Neural progenitor cell (in vitro differentiated cells): ENCODE measurements at places on chromosomes 1 and 21. TPM values are rescaled to one million over a fixed set of nuclear protein-coding genes. Genes with fewer than 3 reads are reported as not detected.

GRCh38 chr1:11362547-11363021, 89.6 kb downstream of the UBIAD1 start:
- H3K4me3 ChIP-seq, result no peak overlapping the region
- no peak overlapping the region for H3K27ac ChIP-seq
- no peaks in the 10 kb centered on the region for H3K36me3 ChIP-seq

GRCh38 chr21:31161157-31161556, 122.9 kb upstream of the KRTAP19-8 start:
- H3K27ac ChIP-seq, result no peak overlapping the region
- peak; percentile 63 for DNase-seq
- no peaks in the 10 kb centered on the region for H3K27me3 ChIP-seq
- H3K4me3 ChIP-seq, result peak overlapping the region; percentile 28

DNA sequence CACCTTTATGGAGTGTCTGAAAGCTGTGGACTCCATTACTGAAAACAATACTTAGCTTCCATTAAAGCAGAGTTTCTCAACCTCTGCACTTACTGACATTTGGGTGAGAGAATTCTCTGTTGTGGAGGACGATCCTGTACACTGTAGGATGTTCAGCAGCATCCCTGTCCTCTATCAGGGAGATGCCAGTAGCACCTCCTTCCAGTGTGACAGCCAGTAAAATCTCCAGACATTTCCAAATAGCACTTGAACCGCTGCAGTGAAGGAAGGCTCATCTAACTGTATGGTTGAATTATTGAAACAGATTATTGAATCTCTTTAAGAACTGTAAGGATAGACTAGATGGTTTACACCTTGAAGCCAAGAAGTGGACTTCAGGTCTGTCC, 3.1 kb downstream of the PRDM2 start:
- H3K4me3 ChIP-seq, result no peak overlapping the region
- peaks cover 7% of the 10 kb centered on the region for H3K4me1 ChIP-seq
- no peak for DNase-seq
- H3K36me3 ChIP-seq, result no peaks in the 10 kb centered on the region

Gene PADI1
- 0.09 and 0.25 TPM in 2 replicates for total RNA-seq

DNA sequence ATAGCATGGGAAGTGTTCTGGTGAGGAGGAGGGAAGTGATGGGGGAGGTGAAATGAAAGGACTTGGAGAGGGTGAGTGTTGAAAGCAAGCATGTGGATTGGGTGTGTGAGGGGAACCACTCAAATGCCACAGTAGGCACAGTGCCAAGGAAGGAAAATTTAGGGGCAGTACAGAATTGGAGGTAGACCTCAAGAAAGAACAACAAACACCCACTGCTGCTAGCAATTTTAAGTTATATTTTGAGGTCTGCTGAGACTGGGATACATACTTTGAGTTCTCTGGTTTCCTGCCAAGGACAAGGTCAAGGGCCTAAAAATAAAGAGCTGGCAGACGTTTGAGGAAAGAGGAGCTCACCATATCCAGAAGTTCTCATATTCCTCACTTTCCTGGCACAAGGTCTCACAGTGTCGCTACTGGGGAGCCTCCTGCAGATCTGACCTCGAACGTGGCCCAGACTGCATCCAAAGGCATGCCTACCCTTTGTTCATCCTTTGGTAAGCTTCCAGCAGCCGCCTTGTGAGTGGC, 104.0 kb downstream of the BRINP2 start:
- no peaks in the 10 kb centered on the region for H3K36me3 ChIP-seq
- H3K4me1 ChIP-seq, result peaks cover 5% of the 10 kb centered on the region
- no peaks in the 10 kb centered on the region for H3K27me3 ChIP-seq
- DNase-seq, result no peak
- H3K4me3 ChIP-seq, result no peak overlapping the region

GRCh38 chr1:36466370-36467026, 2.3 kb upstream of the MRPS15 start:
- H3K4me3 ChIP-seq, result no peak overlapping the region
- peaks cover 18% of the 10 kb centered on the region for H3K4me1 ChIP-seq
- DNase-seq, result no peak
- no peaks in the 10 kb centered on the region for H3K27me3 ChIP-seq
- no peaks in the 10 kb centered on the region for H3K36me3 ChIP-seq

DNA sequence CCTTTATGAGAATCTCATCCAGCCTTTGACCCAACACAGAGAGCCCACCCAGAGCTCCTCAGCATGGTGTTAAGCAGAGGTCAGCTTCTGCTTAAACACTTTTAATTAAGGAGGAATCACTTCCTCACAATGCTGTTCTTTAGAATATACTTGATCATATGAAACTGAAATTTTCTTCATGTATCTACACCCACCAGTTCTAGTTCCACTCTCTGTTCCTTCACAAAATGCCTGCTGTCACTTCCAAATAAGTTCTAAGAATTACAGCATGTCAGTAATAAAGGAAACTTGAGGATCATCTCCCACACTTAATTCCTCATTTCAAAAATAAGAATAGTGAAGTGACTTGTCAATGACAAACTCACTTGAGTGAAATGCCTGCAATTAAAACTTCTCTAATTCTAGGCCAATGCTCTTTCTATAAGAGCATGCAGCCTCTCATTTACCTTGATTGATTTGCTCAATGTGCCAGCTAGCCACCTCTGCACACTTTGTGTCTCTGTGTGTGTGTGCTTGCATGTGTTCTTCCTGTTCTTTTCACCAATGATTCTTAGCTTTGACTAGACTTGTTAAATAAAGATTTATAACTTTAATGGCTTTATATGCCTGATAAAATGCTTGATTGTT, 356.3 kb downstream of the PLPP3 start:
- H3K4me3 ChIP-seq, result no peak overlapping the region
- H3K4me1 ChIP-seq, result peaks cover 4% of the 10 kb centered on the region
- no peak for DNase-seq
- no peaks in the 10 kb centered on the region for H3K27me3 ChIP-seq
- H3K36me3 ChIP-seq, result no peaks in the 10 kb centered on the region

DNA sequence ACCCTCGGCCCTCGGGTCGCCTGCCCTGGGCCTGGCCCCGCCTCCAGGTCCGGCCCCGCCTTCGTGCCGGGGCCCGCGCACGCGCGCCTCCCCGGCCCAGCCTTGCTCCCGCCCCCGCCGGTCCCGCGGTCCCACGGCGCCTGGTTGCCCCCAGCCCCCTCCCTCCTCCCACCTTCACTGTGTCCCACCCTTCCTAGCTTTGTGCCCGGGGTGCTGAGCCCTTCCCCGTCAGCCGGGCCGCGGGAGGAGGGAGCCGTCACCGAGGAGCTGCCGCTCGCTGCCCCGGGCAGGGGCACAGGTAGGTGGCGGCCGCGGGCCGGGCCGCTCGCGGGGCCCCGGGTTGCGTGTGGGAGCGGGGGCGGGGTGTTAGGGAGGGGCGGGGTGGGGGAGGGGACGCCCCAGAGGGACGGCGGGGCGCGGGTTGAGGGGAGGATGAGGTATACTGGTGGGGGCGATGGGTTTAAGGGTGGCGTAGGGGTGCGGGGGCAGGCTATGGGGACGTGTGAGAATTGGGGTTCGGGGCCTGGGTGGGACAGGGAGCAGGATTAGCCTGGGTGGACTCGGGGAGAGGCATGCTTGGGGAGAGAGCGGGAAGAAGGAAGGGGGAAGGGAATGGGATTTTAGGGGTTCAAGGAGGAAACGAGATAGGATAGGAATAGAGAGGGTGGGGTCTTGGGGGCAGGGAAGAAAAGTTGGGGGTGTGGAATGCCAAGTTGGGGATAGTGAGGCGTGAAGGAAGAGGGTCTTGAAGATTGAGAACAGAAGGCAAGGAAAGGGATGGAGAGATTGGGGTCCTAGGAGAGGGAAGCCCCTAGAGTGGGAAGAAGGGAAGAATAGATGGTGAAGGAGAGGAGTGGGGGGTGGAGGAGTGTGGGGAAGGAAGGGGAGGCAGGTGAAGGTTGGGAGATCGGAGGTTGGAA, at the start of gene LRRC42:
Gene LRRC42 (plus strand): TSS at position 99 of the 920 bp plus-strand sequence. CDS start 5,650 bp downstream, outside the sequence.
- no peaks in the 10 kb centered on the region for H3K36me3 ChIP-seq
- peaks cover 30% of the 10 kb centered on the region for H3K4me1 ChIP-seq
- H3K27ac ChIP-seq, result peak within 1 kb of the TSS; percentile 78
- no peaks in the 10 kb centered on the region for H3K27me3 ChIP-seq
- peak; percentile 92 for DNase-seq

Gene ANGPTL7
- total RNA-seq, result not detected in 2 replicates

DNA sequence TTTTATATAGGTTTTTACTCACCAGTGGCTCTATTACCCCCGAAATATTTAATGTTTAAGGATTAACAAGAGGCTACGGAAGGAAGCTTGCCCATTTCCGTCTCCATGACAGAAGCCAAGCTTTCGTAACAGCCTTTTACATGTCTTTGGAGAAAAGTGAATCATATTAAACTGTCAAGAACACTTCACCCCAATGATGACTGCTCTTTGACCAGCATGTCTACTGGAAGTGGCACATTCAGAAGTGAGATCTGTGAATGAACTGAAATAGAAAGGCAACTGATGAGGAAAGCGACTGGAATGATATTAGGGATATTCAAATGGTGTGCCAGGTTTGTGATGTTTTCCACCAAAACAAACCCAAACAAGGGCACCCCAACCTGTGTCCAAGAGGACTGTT, 8.5 kb upstream of the PRDM15 start:
- no peak for DNase-seq
- no peaks in the 10 kb centered on the region for H3K36me3 ChIP-seq
- H3K27me3 ChIP-seq, result no peaks in the 10 kb centered on the region
- no peak overlapping the region for H3K27ac ChIP-seq

DNA sequence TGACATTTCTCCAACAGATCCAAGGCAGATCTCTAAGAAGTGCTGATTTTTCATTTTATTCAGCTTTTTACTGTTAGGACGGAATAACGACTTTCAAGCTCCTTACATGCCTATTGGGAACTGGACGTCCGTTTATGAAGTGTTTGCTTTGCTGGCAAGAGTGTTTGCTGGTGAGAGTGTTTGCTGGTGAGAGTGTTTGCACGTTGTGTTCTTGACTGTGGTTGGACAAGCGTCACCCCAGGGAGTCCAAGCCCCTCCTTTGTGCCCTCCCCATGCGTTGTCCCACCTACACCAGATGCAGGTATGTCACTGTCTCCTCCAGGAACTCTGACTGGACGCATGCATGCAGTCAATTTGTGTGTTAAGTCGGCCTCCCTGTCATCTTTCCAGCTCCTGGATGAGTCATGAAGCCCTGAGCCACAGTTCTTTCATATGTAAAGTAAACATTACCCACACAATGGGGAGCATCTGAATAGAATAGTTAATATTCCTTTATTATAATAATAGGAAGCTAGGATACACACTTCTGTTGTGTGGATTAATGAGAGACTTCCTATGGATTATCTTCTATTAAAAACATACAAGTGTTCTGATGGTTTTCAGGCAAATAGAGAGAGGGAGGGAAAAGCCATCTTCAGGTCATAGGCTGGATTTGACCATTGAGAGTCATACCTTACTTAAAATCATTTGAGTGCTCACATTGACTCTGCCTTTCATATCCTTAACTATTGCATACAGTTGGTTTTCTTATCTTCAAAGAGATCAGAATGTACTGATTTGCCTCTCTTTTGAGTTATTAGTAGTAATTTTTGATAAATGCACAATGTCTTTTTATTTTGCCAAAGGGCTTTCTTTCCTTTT, 119.2 kb downstream of the GALNT2 start:
- no peaks in the 10 kb centered on the region for H3K36me3 ChIP-seq
- no peak overlapping the region for H3K4me3 ChIP-seq

Gene PIK3R3
- total RNA-seq, result 81.2 and 107 TPM in 2 replicates

- H3K27ac ChIP-seq, result no peak overlapping the region
- DNase-seq, result no peak
- H3K36me3 ChIP-seq, result no peaks in the 10 kb centered on the region
- no peak overlapping the region for H3K4me3 ChIP-seq
Measured at GRCh38 chr1:27142464-27142863, 12.5 kb downstream of the SLC9A1 start.

Gene TTC3
- 116 and 135 TPM in 2 replicates for total RNA-seq

DNA sequence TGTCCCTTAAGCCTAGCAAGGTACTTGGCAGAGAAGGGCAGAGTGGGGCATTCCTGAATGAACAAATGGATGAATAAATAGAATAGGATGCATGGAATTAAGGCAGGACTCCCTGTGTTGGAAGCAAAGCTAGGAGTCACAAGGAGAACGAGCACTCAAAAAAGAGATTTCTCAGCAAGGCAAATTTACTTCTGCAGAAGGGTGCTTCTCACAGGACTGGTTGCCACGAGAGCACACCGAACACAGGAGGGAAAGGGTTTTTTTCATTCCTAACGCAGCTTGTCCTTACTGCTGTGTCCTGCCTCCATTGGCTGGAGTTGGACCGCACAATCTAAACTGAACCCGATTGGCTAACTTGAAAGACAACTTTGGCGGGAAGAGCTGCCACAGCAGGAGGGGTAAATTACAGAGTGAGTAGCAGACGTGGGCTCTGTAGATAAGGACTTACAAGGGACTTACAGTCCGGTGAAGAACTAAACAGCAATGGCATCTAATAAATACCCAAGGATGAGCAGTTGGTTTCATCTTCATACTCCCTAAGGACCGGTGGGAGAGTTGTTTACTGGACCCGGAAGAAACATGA, 52.4 kb downstream of the KIF26B start:
- H3K4me3 ChIP-seq, result no peak overlapping the region
- H3K27me3 ChIP-seq, result no peaks in the 10 kb centered on the region
- no peak for DNase-seq
- H3K36me3 ChIP-seq, result no peaks in the 10 kb centered on the region
- H3K4me1 ChIP-seq, result peaks cover 13% of the 10 kb centered on the region
- no peak overlapping the region for H3K27ac ChIP-seq

DNA sequence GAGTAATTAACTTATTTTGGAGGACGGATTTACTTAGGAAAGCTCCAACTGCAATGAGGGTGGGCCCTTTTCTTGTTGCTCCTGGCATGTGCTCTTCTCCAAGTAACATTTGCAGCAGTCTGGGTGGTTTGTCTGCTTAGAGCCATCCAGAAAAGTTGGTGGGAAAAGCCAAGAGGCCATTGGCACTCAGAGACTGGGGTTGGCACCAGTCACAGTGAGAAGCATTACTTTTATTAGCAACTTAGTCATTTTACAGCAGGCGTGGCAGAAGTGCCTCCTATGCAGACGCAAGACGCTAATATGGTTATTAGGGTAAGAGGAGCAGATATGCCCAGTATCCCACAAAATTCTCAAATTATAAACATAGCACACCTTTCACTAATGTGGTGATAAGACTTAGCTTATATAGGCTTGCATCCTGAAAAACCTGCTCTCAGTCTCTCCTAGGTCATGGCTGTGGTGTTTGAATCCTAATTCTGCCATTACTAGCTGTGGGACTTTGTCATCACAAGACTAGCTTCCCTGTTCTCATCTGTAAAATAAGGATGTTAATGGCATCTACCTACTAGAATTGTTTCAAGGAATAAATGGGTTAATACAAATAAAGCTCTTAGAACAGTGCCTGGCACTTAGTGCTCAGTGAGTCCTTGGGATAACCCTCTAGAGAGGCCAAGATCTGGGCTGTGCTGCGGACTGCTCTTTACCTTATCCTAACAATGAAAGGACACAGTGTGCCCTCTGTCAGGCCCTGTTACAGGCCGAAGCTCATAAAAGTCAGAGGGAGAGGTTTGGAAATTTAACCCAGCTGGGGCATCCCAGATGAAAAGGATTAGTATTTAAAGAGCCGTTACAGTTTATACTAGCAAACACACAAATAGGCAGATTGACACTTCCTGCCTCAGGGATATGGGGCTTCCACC, 154.6 kb downstream of the ROR1 start:
- no peak for DNase-seq
- no peaks in the 10 kb centered on the region for H3K36me3 ChIP-seq
- no peaks in the 10 kb centered on the region for H3K27me3 ChIP-seq
- peaks cover 13% of the 10 kb centered on the region for H3K4me1 ChIP-seq
- no peak overlapping the region for H3K4me3 ChIP-seq
